ENCODE measurements at places on chromosomes 2 and 18.

DNA sequence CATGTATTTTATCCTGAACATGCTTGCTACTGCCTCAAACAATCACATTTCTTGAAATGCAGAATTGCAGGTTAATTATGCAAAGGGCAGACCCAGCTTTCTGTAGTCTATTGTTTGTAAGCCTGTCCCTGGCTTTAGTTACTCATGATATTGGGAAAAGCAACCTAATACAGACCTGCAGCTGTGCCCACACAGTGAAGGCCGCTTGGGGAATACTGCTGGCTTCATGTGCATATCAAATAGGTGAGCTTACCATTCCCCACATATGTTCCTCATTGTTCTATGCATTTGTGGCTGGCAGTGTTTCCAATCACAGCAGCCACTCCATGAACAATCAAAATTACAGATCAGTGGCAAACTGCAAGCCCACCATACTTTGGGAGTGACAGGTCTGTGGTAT is 186.3 kb downstream of the TMEM163 start:
- no peak for DNase-seq

- DNase-seq = no peak
Observed at GRCh38 chr2:214126135-214126534, 284.7 kb upstream of the VWC2L start.

- DNase-seq = no peak
Observed at GRCh38 chr2:86249579-86250391, 50.5 kb downstream of the MRPL35 start.

- no peak for DNase-seq
Observed at GRCh38 chr2:66789741-66790140, 354.8 kb downstream of the MEIS1 start.

GRCh38 chr2:240227538-240228428 is 87.3 kb upstream of the OTOS start:
- DNase-seq = no peak

- no peak for DNase-seq
Observed at GRCh38 chr2:110657724-110658305, 20.0 kb downstream of the BUB1 start.

DNA sequence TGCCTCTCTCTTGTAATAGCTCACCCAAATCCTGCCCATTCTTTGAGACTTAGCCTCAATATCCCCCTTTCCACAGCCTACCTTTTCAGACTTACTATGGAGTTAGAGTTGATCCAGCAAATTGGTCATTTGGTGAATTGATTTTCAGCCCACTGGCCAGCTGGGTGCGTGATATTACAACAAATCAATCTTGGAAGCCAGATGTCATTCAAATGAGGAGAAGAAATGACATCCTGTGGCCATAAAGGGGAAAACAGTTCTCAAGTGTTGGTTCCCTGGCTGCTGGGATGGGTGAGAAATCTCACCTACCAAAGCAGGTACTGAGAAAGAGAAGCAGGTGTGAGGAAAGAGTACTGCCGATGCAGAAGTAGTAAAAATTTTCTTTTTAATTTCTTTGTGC is 36.7 kb upstream of the FOXI3 start:
- no peak for DNase-seq

All from activated T-helper 1 cell treated with anti-CD3 and anti-CD28 coated beads, Interleukin-2, amount 50 U/mL, for 16 hours (primary cell).